Chondrocyte (in vitro differentiated cells): ENCODE measurements at places on chromosomes 7 and 10. TPM values are rescaled to one million over a fixed set of nuclear protein-coding genes. Genes with fewer than 3 reads are reported as not detected.

- H3K27me3 ChIP-seq: no peaks in the 10 kb centered on the region
- H3K36me3 ChIP-seq: peaks cover 2% of the 10 kb centered on the region
- no peak overlapping the region for H3K27ac ChIP-seq
- no peak for DNase-seq
- H3K4me3 ChIP-seq: no peak overlapping the region
Measured at GRCh38 chr7:44752822-44753221, 4.2 kb downstream of the ZMIZ2 start.

DNA sequence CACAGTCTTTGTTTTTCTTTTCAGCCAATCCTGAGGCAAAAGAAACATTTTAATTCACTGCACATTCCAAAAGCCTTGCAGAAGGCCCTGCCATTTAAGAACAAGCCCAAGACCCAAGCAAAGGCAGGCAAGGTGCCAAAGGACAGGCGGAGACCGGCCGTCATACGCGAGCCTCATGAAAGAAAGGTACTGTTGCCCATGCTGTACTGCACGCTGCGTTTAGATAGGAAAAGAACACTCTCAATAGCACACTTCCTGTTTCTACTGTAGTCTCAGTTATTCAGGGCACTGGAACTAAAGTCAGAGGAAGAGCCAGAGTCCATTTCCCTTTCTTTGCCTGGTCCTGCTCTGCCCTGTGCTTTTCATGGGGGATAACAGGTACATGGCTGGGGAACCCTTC, 47.6 kb downstream of the BMS1 start:
- H3K27me3 ChIP-seq: no peaks in the 10 kb centered on the region
- no peak for DNase-seq
- H3K36me3 ChIP-seq: peaks cover 29% of the 10 kb centered on the region
- H3K27ac ChIP-seq: no peak overlapping the region

GRCh38 chr7:18900803-18901202, 216.6 kb downstream of the TWIST1 start:
- H3K27ac ChIP-seq: no peak overlapping the region
- no peak overlapping the region for H3K4me3 ChIP-seq
- DNase-seq: no peak
- peaks cover 28% of the 10 kb centered on the region for H3K4me1 ChIP-seq
- no peaks in the 10 kb centered on the region for H3K27me3 ChIP-seq
- no peaks in the 10 kb centered on the region for H3K36me3 ChIP-seq

TRIM4 gene
- total RNA-seq: 11.1 to 12.1 TPM (median 11.5 TPM) in 3 replicates

RHOBTB1 gene
- 18.6 to 19.2 TPM (median 19.0 TPM) in 3 replicates for total RNA-seq
